ENCODE measurements at places on chromosomes 5 and 9. TPM values are rescaled to one million over a fixed set of nuclear protein-coding genes. Genes with fewer than 3 reads are reported as not detected.

DNA sequence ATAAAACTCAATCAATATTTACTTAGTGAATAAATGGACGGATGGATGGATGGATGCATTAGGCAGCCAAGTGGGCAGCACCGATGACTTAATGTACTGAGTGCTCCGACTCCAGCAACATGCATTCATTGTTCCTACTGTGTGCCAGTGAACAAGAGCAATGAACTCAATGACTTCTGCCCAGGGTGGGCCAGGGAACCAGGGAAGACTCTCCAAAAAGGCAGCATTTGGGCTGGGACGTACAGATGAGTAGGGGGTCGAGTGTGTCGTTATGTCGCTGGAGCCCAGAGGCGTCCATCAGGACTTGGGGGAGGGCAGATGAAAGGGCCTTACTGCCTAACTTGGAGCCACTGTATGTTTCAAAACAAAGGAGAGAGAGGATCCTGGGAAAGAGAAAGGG, 126.4 kb downstream of the KCNIP1 start:
- DNase-seq: no peak

GRCh38 chr9:99967457-99967856, 61.0 kb downstream of the STX17 start:
- DNase-seq: no peak

HRCT1 gene
- polyA plus RNA-seq: not detected

FRMPD1 gene
- polyA plus RNA-seq: 0.66 TPM

GRCh38 chr9:87716141-87716540, 9.8 kb upstream of the CTSL start:
- no peak for DNase-seq

DNA sequence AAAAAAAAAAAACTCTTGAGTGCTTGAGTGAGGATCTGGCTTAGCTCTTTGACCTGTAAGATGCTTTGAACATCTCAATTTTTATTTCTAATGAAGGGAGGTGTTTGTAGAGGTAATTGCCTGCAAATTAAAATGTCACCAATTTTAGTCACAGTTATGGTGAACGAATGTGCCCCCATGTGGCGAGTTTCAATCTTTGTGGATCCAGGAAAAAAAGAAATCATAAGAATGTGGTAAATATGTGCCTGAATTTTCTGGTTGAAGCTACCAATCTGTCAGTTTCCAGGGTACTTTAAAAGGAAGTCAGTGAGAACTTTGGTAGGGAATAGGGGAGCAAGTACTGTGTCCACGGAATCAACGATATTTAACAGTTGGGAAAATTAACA, 1772.4 kb upstream of the CDH9 start:
- no peak for DNase-seq

ASPN gene
- polyA plus RNA-seq: 21.5 TPM

ABLIM3 gene
- 1.0 TPM for polyA plus RNA-seq

DNA sequence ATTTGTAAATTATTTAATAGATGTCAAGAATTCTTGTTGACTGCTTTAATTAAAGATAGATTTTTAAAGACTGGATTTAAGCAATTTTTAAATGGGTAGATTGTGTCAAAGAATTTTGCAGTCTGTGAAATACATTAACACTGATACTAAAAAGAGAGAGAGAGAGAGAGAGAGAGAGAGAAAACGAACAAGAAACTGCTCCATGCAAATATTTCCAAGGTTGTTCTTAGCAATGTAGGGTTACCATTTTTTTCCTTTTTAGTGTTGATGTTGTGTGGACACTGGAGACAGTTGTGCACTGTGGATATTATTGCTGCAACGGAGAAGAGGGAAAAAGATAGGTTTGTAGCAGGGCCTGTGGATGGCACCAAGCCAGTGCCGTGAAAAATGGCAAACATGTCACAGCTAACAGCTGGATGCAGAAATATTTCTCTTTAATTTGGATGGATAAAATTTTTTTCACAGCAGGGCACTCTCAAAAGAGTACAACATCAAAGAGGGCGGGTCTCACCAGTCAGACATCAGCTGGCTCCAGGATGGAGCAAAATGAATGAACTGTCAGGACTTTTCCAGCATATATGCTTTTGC, 58.2 kb downstream of the PRDM6 start:
- DNase-seq: no peak

GRCh38 chr5:133383580-133383939, 228.8 kb downstream of the FSTL4 start:
- no peak for DNase-seq

GRCh38 chr5:90888511-90889324, 330.1 kb downstream of the ADGRV1 start:
- DNase-seq: no peak

DNA sequence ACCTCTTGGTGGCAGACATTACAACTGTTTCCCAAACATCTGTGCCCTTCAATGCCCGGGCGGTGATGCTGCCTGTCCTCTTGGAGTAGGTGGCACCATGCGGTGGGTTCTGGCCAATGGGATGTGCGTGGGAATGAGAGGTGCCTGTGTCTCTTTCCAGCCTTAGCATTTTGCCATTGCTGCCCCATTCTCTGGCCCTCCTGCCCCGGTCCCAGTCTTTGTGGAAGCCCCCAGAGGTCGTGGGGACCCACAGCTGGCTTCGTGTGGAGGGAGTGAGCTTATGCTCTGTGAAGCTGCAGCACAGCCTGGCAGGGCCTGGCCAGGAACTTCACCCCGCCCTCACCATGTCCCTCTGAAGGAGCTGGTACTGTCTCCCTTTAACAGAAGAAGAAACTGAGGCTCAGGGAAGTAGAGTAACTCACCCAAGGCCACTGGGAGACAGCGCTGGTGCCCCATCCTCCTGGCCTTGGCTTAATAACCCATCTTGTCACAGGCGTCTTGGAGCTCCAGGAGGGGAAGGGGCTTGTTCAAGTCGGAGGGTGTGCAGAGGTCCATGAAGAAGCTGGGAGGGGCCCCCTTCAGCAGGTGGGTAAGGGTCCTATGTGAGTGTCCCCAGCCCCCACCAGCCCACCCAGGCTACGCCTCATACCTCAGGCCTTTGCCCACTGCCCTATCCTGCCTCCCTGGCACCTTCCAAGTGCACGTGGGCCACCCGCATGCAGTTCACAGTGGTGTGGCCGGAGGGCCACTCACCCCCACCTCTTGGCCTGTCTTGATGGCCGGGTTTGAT, 173.6 kb downstream of the GAPVD1 start:
- DNase-seq: no peak

- no peak for DNase-seq
Measured at GRCh38 chr5:111063709-111064322, 7.7 kb upstream of the TSLP start.

DNA sequence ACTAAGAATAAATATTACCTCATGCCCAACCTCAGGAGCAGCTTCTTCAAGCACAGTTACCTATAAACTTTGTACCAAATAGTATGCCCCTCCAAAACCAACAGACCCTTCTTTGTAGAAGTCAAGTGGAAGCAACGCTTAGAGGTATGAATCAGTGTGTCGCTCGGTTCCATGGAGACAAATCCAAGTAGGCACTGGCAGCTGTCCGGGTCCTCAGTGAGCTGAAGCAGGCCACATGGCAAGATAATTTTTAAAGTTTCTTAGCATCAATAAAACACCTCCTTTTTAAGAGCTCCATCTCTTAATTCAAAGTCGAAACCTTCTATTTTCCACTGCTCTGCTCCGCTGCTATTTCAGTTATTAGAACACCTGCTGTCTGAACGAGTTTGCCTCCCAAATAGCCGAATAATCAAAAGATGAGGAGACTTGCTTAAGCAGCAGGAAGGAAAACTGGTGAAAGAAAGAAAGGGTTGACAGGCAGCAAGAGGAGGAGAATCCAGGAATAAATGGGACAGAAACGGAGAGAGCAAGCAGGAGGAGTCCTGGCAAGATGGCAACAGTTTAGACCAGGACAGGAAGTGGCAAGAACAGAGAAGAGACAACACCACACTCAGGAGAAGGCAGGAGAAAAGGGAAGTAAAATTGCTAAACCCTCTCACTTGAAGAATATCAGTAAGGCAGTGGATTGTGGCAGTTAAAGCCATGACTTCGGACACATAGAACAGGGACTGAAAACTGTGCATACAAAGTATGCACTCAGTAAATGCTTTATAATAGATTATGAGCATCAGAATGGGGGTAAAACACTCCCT, 65.0 kb downstream of the PPP2R2B start:
- no peak for DNase-seq

PRDM9 gene
- polyA plus RNA-seq: not detected

GRCh38 chr9:126299706-126300276, 26.8 kb upstream of the MVB12B start:
- no peak for DNase-seq

CNTFR gene
- 53.8 TPM for polyA plus RNA-seq

DNA sequence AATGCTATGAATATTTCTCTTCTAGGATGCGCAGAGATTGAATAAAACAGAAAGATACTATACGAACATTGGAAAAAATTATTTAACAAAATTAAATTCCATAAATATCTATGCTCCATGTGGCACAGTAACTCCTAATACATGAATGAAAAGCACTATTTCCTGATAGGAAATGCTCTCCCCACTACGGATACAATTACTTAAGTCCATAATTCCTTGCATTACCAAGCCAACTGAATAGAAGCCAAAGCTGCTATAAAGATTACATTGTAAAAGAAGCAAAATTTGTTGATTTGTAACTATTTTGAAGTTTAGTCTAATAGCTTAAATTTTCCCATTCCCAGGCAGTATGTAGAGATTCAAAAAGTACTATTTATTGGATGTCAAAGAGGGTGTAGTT, 61.8 kb upstream of the SNX2 start:
- no peak for DNase-seq

GRCh38 chr5:146474065-146474464, 26.9 kb downstream of the TCERG1 start:
- DNase-seq: no peak

GRCh38 chr5:129508606-129509005, 48.5 kb downstream of the ADAMTS19 start:
- DNase-seq: no peak

DNA sequence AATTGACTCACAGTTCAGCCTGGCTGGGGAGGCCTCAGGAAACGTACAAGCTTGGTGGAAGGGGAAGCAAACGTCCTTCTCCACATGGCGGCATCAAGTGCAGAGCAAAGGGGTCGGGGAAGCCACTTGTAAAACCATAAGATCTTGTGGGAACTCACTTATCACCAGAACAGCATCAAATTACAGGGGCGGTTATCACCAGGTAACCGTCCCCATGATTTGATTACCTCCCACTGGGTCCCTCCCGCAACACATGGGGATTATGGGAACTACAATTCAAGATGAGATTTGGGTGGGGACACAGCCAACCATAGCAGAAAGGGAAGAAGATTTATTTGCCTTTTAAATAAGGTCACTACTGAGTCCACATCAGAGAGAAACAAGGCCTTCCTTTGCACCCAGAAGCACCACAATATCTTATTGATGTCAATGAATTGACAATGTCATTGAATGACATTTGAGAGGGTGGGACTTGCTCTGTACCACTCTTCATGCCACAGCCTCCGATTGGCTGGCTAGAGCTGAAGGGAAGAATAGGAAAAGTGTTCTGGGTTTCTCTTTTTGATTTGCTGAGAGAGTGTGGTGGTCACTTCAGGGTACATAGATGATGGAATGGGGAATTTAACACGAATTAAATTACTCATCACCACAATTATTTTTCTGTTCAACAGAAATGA, 11.0 kb downstream of the SKP2 start:
- no peak for DNase-seq

GRCh38 chr5:132760601-132761317, 13.5 kb downstream of the CCNI2 start:
- DNase-seq: no peak

- DNase-seq: no peak
Measured at GRCh38 chr5:145511351-145511750, 323.8 kb downstream of the PRELID2 start.

All from right renal pelvis (tissue), 4 donors.